SK-N-DZ (cell line): ENCODE measurements at places on chromosomes 7 and 10.

DNA sequence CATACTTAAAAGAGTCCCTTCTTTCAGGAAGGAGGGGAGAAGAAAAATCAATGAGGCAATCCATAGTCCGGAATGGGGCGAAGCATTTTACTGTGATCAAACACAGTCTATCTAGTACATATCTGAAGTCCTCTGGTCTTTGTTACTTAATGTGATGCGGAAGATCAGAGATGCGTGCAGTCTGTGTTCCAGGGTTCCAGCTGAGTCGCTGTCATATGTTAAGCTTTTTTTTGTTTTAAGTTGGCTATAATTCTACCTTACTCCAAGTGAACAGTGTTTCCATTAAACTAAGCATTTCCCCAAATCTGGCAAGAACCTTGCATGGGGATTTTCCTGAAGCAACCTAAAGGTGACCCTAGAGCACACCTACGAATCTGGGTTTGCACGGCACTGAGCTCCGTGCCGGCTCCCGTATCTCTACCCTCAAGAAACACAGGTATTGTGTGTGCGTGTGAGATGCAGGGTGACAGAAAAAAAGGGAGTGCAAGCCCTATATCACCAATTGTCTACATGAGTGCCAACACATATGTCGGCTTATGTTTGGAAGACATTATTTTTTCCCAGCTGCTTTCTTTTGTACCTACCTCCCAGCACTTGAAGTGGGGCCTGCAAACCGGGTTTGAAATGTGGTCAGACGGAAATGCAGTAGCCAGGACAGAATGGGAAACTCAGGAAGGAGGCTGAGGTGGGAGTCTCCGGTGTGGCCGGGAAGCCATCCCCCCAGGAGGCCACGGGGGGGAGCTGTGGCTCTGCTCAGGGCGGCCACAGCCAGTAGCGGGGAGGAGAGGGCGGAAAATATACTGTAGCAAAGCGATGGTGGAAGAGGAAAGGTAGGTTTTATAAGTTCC is 435.8 kb upstream of the MGMT start:
- DNase-seq = peak; percentile 40

DNA sequence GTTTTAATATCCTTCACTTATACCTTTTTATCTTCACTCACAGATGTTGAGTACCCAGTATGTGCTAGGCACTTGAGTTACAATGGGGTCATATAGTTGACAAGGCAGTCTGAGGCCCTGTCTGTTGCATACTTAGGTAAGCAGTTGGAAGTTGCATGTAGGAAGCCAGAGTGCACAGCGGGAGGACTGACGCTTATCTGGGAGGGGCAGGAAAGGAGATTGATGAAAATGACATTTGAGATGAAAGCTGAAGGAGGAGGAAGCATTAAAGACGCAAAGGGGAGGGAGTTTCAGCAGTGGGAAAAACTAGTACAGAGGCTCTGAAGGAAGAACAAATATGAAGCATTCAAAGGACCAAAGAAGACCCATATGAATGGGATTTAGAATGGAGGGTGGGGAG is 266.2 kb downstream of the HTR7 start:
- DNase-seq = peak; percentile 48

DNA sequence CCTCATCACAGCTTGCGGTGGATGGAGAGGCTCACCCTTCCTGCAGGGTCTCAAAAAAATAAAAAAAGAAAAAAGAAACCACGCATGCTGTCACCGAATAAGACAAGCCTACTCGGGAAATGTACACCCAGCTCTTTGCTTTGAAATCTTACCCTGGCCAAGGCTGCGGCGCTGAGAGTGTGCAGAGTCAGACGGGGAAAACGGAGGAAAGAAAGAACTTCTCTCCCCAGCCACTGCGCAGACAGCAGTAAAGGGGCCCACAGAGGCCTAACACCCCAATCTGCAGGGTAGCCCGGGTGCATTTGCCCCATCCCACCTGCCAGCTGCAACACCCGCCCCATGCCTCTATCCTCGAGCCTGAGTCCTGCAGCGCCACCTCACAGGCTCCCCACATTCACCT is 14.8 kb downstream of the SLIT1 start:
- DNase-seq = no peak

GRCh38 chr10:113562069-113562468 is 9.2 kb downstream of the HABP2 start:
- no peak for DNase-seq

- peak; percentile 4 for DNase-seq
Measured at GRCh38 chr10:63267414-63268148, 134.5 kb downstream of the NRBF2 start.

DNA sequence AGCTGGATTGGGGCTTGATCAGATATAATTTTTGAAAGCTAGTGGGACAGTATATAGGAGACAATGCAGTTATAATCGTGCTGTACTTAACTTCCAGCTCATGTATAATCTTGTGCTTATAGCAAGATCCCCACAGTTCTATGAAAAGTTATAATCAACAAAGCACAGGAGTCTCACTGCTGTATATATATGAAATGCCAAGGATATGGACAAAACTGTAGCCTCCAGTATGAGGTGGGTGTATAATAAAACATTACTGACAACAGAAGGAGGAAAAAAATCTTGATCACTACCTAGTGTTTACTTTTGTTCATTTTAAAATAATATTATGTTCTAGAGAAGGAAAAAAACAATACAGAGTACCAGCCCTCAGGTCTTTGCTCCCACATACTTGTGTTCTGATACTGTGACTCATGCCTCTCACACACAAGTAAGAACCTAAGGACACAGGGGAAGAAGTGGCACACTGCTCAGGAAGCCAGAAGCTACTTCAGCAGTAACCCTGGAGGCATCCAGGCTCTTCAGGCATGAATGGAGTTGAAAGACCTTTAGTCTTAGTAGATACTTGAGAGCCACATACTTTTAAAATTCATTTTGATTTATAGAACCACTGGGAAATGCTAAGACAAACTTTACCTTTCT is 265.7 kb upstream of the IMMP2L start:
- DNase-seq = no peak

GRCh38 chr10:69884686-69885085 is 83.0 kb downstream of the COL13A1 start:
- DNase-seq = no peak

GRCh38 chr7:95323410-95324129 is 762 bp downstream of the PON1 start:
- DNase-seq = no peak

- no peak for DNase-seq
Measured at GRCh38 chr10:95810198-95810976, 54.4 kb downstream of the ENTPD1 start.

DNA sequence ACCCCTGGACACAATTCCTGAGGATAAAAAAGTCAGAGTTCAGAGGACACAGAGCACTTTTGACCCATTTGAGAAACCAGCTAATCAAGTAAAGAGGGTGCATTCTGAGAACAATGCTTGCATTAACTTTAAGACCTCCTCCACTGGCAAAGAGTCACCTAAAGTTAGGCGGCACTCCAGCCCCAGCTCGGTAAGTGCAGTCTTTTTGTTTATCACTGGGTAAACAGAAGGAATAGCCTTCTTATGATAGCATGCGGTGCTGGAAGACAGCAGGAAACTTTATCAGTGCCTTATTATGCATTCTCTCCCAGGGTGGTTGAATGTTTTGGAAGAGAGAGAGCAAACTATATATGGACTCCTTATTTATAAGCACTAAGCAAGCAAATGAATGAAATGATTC is 130.5 kb downstream of the CDK14 start:
- no peak for DNase-seq

GRCh38 chr7:158828133-158829020 is 932 bp downstream of the ESYT2 start:
- peak; percentile 30 for DNase-seq

DNA sequence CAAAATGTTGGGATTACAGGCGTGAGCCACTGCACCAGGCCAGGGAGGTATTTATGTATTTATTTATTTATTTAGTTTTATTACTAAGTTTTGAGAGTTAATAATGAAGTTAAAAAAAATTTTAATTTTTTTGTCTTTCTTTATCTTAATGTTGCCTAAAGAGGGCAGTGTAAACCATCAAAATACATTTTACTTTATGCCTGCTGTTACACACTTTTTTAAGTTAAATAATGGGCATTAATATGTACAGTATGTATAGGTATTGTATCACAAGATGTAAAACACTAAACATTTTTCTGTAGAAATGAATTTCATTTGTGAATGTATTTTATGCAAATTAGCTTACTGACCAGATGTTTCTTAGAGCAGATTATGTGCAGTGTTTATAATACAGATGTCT is 129.4 kb downstream of the AASS start:
- no peak for DNase-seq

GRCh38 chr10:73644015-73644743 is 2.9 kb upstream of the MYOZ1 start:
- peak; percentile 72 for DNase-seq

DNA sequence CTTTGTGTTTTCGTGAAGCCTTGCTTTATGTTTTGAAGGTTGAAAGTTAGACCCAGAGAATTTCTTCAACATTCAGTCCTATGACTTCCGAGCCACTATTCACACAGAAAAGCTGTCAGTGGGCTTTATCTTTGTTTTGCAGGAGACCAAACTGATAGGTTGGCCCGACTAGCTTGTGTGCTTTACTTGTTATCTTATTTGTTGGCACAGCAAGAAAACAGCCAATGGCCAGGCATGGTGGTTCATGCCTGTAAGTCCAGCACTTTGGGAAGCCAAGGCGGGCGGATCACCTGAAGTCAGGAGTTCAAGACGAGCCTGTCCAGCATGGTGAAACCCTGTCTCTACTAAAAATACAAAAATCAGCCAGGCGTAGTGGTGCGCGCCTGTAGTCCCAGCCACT is 16.0 kb upstream of the GDI2 start:
- no peak for DNase-seq

DNA sequence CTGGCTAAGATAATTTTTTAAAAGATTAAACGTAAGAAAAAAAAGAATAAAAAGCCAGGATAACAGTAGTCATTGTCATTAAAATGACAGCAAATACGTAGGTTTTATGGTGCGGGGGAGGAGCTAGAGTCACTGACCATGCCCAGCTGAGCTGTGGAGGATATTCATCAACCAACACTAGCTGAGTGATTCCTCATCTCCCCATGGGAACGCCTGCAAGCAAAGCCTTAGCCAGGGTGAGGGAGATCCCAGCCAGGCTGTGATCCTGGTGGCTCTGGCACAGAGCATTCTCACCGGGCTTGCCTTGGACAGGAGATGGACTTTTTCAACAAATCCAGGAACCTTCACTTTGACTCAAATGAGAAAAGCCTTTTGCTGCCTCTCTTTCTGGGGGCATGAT is 94.2 kb downstream of the HIP1 start:
- DNase-seq = no peak

DNA sequence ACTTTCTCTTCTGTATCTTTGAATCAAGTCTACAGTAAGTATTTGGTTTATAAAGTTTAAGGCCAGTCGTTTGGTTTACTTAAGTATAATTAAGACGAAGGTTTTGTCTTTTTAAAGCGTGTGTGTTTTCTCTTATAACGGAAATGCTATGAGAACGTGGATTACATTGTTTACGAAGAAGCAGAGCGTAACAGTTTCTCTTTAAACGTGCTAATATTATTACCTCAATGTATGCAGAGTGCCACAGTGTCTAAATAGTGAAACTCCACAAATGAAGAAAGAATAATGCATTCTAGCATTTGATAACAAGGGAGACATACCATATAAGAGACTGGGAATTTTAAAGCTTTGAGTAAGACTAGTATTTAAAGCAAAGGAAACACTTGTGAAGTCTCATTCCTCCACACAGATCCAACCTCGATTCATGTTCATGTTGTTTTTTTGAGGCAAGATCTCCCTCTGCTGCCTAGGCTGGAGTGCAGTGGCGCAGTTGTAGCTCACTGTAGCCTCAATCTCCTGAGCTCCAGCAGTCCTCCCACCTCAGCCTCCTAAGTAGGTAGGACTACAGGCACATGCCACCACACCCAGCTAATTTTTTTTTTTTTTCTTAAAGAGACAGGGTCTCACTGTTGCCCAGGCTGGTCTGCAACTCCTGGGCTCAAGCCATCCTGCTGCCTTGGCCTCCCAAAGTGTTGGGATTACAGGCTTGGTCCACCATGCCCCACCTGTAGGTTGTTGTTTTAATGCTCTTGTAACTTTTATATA is 75.1 kb downstream of the ANKRD61 start:
- DNase-seq = no peak

DNA sequence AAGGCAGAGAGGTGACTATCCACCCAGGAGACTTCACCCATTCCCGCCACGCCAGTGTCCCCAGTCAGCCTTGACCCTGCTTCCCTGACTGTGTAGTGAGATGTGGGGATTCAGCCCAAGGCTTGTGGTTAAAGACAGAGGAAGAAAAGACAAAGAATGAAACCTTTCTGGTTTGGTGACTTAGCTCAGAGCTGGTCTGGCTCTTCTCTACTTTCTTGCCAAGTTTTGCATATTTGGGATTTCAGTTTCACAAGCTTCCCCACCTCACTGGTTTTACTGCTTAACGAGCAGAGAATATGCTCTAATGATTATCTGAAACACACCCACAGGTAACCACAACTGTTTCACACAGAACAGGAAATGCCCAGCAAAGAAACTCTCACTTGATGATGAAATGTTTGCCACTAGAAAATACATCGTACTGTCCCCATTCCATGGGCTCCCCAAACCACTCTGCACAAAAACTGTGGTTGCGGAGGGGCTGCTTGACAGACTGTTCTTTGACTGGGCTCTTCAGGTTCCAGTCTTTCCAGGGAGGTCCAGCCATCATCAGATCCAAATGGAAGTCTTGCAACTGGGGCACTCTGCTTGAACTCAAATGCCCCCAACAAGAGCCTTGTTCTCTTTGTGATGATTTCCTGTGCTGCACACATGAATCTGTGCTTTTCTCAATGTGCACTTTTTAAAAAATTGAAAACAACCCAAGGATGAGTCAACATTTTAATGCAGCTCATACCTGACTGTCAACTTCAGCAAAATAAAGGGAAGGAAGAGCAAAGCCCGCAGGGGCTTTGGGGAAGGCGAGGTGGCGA is 95.5 kb downstream of the CTBP2 start:
- DNase-seq = no peak

- DNase-seq = no peak
Measured at GRCh38 chr10:27815261-27815660, 69.6 kb upstream of the MKX start.

DNA sequence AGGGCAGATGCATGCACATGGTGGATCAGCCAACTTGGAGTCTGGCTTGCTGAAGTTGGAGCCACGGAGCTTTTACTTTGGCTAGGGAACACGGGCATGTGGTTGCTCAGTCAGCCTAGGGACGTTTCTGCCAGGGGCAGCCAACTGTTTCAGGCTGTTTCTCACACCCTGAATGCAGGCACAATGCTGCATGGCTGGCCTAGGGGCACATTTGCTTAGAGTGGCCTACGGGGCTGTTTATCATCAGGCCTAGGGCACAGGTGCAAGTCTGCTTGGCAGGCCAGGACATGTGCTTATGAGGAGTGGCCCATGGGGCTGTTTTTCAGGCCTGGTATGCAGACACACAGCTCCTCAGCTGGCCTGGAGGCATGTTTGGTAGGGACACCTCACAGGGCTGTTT is 107.4 kb downstream of the GSAP start:
- DNase-seq = no peak

DNA sequence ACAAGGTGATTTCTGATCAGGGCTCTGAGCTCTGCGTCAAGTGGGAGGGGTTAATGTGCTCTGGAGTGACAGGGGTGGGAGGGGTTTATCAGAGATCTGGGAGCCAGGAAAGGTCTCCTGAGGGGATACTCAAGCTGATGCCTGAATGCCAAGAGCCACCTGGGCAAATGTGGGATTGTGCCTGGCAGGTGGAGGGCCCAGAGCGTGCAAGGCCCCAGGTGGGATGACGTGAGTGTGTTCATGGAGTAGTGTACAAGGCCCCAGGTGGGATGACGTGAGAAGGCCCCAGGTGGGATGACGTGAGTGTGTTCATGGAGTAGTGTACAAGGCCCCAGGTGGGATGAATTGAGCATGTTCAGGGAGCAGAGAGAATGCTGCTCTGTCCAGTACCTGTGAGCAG is 610.3 kb downstream of the PTPRN2 start:
- DNase-seq = no peak
